ENCODE measurements at places on chromosomes 6 and 20. TPM values are rescaled to one million over a fixed set of nuclear protein-coding genes. Genes with fewer than 3 reads are reported as not detected.

GRCh38 chr20:20892328-20892727 is 179.9 kb upstream of the RALGAPA2 start:
- DNase-seq, result no peak

GRCh38 chr6:32588156-32588555 is 1.5 kb downstream of the HLA-DRB1 start:
- no peak for DNase-seq

DNA sequence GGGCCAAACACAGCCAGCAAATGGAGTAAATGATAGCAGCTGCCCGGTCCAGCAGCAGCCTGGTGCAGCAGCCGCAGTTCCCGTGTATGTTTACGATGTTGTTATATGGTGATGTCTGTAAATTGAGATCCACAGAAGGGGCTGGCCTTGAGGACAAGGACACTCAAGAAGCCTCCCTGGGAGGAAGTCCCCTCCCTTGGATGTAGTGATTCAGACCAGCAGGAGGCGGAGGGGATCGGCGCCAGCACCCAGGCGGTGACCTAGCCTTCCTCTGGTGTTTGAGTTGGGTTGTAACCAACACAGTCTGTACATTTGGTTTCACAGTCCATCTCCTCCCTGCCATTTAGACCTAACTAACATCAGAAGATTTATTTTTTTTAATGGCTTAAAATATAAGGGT is 187.8 kb downstream of the SYNDIG1 start:
- DNase-seq, result no peak

DNA sequence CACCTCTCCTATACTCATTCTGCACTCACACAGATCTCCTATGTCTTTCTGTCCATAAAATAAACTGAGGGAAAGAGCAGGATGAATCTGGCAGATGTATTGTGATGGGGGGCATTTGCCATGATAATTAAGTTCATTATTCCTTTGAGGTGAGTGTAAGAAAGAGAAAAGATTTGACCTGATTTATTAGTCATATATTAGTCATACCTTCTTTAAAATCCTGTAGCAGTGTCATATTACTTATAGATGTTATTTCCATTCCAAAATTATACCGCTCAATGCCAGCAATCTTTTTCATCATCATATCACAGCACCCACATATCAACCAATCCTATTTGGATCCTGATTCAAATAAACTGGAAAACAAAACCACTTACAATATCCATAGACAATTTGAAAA is 733.3 kb upstream of the SLC35B3 start:
- DNase-seq, result no peak

DNA sequence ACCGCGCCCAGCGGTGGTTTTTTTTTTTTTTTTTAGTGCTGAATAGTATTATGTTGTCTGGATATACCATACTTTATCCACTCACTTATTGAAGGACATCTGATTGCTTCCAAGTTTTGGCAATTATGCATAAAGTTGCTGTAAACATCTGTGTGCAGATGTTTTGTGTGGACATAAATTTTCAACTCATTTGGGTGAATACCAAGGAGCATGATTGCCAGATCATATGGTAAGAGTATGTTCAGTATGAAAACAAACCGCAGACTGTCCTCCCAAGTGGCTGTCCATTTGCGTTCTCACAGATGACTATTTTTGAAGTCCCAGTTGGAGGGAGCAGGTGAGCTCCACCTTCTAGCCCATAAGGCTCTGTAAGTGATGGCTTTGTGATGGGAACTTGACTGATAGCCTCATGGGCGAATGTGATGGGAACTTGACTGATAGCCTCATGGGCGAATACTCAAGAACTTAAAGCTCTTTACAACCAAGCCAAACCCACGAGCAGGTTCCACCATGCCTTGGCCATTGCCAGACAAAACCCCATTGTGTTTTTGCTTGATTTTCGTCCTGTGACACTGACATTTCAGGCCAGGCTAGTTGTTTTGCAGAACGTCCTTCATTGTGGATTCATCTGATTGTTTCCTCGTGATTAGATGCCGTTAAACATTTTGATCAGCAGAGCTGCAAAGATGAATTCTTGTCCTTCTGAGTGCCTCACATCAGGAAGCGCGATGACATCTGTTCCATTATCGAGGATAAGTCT is 51.0 kb downstream of the ZBTB2 start:
- no peak for DNase-seq

- DNase-seq, result no peak
These were observed at the start of gene MOCS1 for GRCh38 chr6:39934131-39934757. Gene MOCS1, minus strand, starts transcription at chr6:39934462. Its CDS starts 45 bp downstream, at chr6:39934417.

GRCh38 chr6:147811913-147812629 is 303.6 kb downstream of the SAMD5 start:
- DNase-seq, result no peak

GRCh38 chr6:136627191-136627590 is 77.0 kb upstream of the MAP7 start:
- no peak for DNase-seq

DNA sequence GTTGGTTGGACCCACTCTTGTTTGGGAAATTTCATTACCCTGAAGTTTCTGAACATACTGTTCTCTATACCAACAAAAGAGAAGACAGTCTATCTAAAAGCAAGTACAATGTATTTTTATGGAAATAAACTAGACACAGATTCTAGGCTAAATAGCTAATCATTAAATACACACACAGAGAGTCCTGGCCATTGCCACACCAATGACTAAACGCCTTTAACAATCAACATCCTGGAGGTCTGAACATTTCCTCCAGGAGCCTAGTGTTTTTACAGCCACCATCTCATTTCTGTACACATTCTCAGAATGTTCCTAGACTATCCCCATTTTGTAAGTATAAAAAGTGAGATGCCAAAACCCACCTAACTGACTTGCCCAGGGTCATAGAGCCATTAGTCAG is 141.6 kb upstream of the RREB1 start:
- no peak for DNase-seq

DNA sequence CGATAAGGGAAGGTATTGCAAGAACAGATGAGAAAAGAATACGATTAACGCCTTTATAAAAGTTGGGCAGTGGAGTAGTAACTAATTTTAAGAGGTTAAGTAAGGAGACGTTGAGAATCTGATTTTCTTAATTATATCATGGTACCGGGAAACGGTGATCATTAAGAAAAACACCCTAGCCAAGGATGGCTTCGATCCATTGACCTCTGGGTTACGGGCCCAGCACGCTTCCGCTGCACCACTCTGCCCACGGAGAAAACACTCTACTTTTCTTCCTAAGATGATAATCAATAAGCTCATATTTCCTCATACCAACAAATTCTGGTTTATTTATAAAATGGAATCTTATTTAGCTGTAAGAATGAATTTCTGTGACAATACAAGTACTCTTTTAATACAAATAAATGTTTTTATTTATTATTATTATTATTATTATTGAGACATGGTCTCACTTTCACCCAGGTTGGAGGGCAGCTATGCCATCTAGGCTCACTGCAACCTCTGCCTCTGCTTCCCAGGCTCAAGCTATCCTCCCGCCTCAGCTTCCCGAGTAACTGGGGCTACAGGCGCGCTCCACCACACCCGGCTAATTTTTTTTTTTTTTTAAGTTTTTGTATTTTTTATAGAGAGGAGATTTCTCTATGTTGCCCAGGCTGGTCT is 8.3 kb downstream of the POM121L2 start:
- no peak for DNase-seq

DNA sequence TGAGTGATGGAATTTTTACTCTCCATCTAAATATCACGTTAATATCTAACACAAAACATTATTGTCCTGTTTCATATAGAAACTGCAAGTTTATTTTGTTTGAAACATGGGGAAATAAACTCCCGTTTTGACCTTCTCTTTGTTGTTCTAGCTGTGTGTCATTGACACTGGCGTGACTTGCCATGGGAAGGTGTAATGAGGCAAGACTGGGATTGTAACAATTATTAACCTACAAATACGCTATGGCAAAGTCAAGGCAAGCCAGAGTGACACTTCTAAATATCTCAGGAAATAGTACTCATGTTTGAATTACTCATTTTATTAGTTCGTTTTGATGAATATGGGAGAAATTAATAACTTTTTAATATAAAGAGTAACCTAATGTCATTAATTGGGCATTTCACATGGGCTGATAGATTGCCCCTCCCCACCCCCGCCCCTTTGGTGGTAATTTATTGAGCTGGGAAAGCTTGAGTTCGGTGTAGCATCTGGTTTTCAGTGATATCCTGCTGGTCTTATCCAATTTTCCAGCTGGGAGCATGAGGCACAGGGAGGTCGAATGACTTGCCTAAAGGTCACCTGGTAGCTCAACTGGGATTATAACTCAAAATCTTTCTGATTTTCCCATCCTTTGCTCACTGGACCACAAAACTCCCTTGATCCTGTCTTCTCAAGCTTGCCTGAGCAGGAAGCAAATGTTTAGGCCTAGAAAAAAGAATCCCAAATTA is 380.6 kb upstream of the JAG1 start:
- DNase-seq, result no peak

- DNase-seq, result no peak
These were observed 59.6 kb downstream of the PRDM1 start for GRCh38 chr6:106145741-106146227.

- no peak for DNase-seq
These were observed 89.7 kb downstream of the MDGA1 start for GRCh38 chr6:37607944-37608343.

GRCh38 chr6:36484736-36485135 is 41.9 kb downstream of the KCTD20 start:
- DNase-seq, result no peak

DNA sequence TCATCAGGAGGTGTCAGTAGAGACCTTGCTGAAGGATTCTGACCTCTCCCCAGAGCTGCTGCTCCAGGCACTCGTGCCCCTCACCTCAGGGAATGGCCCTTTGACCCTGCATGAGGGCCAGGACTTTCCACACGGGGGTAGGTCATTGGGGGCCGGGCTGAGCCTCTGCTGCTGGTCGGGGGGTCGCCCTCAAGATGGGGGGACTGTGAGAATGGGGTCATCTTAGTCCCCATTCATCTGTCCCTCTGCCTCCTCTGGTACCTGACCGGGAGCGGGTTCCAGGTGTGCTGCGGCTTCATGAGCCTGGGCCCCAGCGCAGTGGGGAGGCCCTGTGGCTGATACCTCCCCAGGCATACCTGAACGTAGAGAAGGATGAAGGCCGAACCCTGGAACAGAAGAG is 15.8 kb downstream of the DNPH1 start:
- DNase-seq, result no peak

DNA sequence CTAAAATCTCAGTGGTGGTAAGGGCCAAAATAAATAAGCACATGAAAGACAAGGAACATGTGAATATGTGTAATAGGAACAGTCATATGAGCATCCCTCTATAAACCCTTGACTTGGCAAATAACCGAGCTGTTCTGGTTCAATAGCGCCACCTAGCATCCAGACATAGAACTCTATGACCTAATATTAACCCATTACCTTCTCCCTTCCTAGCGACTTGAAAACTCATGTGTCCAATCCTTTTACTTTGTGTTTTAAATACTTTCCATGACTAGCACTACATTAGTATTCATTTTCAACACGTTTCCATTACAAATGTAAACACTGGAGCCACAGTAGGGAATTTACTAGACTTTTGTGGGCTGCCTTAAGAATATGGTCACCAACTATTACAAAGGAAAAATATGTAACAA is 279.7 kb downstream of the UST start:
- DNase-seq, result no peak

DNA sequence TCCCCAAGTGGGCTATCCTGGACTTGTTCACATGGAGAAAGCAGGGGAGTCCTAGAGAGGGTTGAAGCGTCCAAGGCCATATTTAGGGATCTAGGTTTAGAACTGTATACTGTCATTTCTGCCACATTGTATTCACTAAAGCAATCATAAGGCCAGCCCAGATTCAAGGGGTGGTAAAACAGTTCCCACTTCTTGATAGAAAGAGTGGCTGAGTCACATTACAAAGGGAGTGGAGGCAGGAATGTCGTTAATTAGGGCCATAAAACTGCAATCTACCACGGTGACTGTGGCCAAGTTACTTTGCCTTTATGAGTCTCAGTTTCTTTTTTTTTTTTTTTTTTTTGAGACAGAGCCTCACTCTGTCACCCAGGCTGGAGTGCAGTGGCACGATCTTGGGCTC is 7.4 kb upstream of the UBR2 start:
- DNase-seq, result no peak

DNA sequence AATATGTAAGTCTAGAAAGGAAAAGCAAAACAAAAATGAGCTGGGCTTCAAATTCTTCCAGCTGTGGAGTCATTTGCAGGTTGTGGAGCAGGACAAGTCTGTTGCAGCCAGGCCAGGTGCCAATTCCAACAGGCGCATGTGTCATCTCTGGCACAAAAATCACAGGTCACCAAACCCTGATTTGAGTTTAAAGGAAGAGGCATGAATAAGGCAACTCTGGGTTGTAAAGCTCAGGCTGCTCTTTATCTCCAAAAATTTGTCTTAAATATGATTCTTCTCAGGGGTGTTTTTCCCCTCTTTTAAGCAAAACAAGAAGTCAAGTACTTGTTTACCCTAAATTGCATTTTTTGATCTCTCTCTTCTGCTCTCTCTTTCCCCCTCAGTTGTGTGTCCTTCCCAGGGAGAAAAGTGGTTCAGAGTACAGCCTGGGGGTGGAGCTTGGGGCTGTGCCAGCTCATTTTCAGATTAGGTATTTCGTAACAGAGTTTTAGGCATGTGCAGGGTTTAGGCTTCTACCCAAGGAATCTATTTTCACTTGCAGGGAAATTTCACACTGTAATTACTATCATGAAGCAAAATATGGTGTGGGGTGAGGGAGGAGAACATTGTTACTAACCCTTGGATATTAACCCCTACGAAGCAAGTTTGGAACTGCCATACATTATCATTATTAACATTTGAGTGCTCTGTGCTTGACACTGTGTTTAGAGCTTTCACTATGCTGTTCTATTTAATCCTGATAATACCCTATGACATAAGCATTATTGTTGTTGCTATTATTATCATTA is 8.3 kb upstream of the NCOA3 start:
- no peak for DNase-seq

DNA sequence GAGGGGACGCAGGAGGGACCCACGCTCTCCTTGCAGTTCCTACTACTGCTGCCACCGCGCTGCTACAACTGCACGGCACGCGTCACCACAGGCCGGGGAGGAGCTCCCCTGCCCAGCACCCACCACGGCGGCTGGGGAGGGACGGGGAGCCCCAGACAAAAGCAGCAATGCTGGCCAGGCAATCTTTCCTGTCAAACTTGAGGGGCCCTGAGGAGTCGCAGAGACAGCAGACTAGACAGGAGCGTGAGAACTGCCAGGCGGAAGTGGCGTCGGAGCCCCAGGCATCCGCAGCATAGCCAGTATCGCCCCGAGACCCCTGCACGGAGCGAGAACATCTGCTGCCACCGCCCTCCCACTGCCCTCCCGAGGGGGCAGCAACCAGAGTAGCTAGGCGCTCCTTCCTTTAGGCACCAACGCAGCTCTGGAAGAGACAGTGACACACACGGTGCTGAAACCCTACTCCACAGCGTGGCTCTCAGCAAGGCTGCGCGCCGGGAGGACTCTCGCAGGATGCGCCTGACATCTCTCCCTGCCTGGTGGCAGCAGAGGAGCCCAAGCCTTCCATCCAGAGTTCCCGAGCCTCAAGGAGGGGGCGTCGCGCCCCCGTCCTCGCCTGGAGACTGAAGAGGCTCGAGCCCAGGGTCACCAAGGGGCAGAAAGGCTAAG is 2.2 kb downstream of the TAF4 start:
- no peak for DNase-seq

Gene VGLL2
- total RNA-seq, result not detected

Gene LZTS3
- 0.97 TPM for total RNA-seq

Gene TMEM244
- not detected for total RNA-seq

Gene SMLR1
- not detected for total RNA-seq

Gene LRP11
- total RNA-seq, result 5.9 TPM

Gene TNFRSF6B
- not detected for total RNA-seq
